ENCODE measurements at places on chromosomes 11 and 22.
A peak's percentile ranks its signal among the peaks of the same experiment; 100 is the strongest.

- no peak for DNase-seq
Measured at GRCh38 chr11:110474578-110474977, 44.8 kb downstream of the FDX1 start.

DNA sequence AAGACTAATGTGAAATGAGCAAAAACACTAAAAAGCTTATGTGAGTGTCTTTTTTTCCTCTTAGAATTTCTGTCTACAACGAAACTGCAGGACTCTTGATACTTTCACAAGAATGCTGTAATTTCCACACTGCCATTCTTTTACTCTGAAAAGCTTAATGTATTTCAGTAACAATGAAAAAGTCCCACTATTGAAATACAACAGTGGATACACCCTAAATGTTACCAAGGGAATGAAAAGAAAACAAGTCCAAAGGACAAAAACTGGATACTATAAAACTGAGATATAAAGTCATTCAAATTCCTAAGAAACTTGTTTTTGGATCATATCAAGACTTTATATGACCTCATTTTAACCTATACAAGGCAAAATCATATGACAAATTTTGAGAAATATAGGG lies 77.4 kb downstream of the SOX6 start:
- no peak for DNase-seq

GRCh38 chr22:22835771-22836291 lies 51.8 kb upstream of the IGLL5 start:
- DNase-seq: no peak

- no peak for DNase-seq
Measured at GRCh38 chr22:26168330-26168851, 871 bp upstream of the SEZ6L start.

GRCh38 chr11:116044941-116045340 lies 540.7 kb upstream of the CADM1 start:
- DNase-seq: no peak

GRCh38 chr11:57325735-57326048 lies 940 bp upstream of the TNKS1BP1 start:
- DNase-seq: no peak

- DNase-seq: no peak
Measured at GRCh38 chr11:17506942-17507341, 30.3 kb upstream of the ABCC8 start.

GRCh38 chr11:3380706-3381545 lies 2.0 kb upstream of the ZNF195 start:
- no peak for DNase-seq

- DNase-seq: no peak
Measured at GRCh38 chr11:94972700-94973098, 657 bp downstream of the CWC15 start.

GRCh38 chr11:11422411-11423128 lies 69.5 kb upstream of the CSNK2A3 start:
- DNase-seq: no peak

- peak; percentile 89 for DNase-seq
Measured at GRCh38 chr11:12862696-12863469, 146.2 kb upstream of the RASSF10 start.

DNA sequence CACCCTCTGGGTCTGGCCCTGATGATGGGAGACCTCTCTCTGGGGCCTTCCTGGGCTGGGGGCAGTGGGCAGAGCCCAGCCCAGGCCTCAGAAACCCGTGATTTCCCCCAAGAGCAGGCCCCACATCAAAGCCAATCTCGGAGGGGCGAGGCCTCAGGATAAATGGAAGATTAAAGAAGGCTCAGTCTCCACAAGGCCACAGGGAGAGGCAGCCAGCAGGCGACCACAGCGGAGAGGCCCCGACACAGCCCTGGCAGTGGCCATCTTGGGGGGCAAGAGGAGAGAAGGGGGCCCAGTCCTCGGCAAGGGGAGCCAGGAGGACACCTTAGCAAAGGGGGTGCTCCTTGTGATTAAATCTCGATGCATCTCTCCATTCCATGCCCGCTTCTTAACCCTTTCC lies 12.5 kb upstream of the CREB3L1 start:
- DNase-seq: no peak

DNA sequence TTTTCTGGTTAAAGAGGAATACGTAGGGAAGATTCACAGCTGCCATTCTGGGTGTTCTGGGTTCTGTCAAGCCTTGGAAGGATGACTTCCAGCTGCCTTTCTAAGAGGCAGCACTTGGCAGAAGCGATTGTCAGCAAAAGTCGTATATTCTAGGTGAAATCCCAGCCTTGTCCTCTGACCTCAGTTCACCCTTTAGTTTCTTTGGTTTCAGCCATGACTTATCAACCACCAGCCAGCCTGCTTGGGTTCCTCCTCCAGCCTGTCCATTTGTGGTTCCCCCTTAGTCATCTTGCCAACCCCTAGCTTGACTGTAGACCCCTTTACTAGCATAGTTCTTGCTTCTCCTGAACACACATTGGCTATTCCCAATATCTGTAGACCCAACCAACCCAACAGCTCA lies 102.3 kb upstream of the CD44 start:
- DNase-seq: no peak

DNA sequence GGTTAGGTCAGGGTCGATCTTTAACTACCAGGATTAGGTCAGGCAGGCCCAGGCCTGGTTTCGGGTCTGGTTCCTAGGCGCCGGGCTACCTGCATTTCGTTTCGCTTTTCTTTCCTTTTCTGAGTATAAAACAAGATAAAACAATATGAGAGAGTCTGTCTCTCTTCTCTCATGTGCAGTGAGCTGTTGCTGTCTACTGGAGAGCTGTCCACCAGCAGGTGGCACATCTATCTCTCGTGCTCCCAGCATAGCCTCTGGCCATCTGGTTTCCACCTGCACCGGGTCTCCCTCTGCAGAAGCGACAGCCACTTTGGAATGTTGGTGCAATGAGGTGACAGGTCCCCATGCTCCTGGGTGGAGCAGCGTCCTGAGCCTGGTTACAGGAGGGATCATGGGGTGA lies 27.6 kb downstream of the RIBC2 start:
- DNase-seq: peak; percentile 64

DNA sequence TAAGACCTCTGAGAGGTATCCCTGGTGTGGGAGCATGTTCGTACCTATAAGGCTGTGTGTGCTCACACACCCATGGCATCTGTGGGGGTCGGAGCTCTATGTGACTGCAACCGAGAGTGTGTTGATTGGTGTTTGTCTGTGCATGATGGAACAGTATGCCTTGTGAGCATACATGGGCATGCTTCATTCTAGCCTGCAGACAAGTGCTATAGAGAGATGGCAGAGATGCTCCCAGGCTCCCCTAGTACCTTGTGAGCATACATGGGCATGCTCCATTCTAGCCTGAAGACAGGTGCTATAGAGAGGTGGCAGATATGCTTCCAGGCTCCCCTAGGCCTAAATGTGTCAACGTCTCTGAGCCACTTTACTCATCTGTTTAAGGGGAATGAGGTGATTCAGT lies 447.5 kb downstream of the INSC start:
- no peak for DNase-seq

- DNase-seq: peak; percentile 6
Measured at GRCh38 chr11:113587308-113587739, 112.1 kb upstream of the DRD2 start.

GRCh38 chr11:75801362-75802020 lies 13.5 kb upstream of the UVRAG start:
- no peak for DNase-seq

GRCh38 chr22:36612458-36612857 lies 83.5 kb upstream of the EIF3D start:
- DNase-seq: no peak

DNA sequence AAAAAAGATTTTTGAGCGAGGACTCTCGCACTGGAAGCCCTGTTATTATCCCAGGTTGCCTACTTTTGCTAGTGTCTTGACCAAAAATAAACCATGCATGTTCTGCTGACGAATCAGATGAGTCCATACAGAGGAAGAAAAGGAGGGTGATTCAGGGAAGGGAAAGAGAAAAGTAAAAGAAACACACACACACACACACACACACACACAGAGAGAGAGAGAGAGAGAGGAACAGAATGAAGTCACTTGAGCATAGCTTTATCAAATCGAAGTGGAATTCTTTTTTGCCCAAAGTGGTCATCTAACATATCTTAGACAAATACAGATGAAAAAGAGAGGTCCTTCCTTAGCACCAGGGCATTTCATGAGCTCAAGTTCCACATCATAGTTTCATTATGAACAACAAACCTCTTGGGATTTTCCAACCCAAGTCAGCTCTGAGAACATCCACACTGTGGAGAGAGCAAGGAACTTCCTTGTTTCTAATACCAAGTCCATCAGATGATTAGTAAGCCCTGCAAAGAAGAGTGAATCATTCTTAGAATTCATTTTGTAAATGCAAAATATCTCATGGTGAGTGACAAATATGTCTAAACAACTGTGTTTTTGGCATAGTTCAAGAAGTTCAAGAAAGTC lies 7.7 kb upstream of the MMP12 start:
- peak; percentile 51 for DNase-seq

GRCh38 chr22:32204856-32205722 lies at the start of gene RFPL2:
Gene RFPL2 (minus strand): TSS chr22:32205073. CDS start chr22:32202451, 2,622 bp downstream.
- DNase-seq: peak; percentile 15

DNA sequence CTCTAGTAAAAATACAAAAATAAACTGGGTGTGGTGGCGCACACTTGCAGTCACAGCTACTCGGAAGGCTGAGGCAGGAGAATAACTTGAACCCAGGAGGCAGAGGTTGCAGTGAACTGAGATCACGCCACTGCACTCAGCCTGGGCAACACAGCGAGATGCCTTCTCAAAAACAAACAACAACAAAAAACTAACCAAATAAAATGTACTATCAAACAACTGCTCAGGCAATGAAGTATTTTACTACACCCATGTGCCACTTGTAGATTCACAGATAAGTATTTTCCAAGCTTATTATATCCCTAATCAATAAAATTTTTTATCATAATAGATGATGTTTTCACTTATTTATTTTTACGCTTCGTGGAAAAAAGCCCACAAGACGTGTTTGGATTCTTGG lies 924 bp downstream of the C11orf65 start:
- no peak for DNase-seq

DNA sequence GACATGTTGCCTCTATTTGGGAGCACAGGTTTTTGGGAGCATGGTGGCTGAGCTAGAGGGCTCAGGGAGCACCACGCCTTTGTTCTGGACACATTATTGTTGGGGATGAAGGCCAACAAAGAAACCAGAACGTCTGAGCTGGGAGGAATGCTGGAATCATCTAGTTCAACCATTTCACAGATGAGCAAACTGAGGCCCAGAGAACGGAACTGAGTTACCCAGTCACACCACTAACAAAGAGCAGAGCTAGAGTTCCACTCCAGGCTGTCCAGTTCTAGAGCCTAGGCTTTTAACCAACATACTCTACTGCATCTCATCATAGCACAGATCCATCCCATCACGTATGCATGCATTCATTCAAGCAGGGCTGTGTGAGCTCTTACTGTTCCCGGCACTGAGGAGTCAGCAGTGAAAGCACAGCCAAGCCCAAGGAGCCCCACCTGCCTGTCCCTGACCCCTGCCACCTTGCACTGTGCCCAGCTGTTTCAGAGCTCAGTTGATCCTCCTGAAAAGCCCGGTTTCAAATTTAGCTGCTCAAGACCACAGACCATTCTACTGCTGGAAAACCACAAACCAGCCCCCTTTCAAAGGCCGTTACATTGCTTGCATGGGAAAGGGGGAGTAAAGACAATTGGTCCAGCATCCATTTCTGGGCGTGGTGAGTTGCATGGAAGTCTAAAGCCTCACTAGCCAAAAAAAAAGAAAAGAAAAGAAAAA lies 16.9 kb upstream of the TCF20 start:
- DNase-seq: no peak

DNA sequence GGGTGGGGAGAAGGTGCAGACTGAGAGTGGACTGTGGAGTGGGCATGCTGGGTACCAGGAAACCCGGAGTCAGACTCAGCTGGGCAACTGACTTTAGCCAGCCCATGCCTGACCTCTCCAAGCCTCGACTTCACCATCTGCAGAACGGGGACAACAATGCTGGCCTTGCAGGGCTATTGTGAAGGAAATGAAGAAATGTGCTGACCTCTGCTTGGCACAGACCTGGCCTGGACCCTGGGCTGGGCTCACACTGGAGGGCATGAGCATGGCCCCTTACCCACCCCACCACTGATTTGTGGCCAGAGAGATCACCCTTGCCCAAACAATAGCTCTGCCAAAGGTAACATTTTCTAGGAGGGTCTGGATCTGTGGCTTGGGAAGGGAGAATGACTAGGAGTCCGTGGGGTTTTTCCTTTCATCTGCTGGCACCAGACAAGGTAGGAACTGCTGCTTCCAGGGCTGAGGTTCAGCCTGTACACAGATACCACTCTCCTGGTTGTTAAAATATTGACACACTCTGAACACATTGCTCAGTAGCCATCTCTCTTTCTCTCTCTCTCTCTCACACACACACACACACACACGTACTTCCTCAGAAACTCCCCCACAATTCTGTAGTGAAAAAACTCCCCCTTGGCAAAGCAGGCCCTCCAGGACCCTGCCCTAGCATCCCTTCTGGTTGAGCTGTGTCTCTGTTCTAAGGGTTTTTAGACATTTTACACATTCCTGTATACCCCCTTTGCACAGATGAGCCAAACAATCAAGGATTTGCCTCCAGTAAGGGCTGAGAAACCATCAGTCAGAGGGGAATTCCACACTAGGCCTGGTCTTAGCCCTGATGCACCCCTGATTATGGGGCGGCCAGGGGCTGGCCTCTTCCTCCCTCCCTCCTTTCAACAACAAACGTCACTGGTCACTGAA lies 1.0 kb downstream of the MOGAT2 start:
- no peak for DNase-seq

- no peak for DNase-seq
Measured at GRCh38 chr11:69005631-69006368, 7.2 kb downstream of the MRGPRF start.

- DNase-seq: peak; percentile 92
Measured at GRCh38 chr11:12746593-12747097, 72.4 kb downstream of the TEAD1 start.

DNA sequence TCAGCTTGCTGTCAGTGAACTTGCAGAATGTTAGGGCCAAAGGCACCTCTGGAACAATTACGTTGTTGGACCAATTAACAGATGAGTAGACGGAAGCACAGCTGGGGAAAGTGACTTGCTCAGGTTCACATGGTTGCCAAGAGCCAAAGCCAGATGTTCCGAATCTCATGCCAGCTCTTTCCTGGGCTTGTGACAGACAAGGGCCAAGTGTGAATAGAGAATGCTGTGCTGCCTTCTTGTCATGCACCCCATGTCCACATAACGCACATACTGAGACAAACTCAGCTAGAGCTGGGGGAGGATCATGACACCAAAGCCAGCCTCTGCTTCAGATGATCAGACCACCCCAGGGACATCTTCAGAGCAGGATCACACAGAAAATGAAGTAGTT lies 616.3 kb downstream of the INSC start:
- DNase-seq: no peak

DNA sequence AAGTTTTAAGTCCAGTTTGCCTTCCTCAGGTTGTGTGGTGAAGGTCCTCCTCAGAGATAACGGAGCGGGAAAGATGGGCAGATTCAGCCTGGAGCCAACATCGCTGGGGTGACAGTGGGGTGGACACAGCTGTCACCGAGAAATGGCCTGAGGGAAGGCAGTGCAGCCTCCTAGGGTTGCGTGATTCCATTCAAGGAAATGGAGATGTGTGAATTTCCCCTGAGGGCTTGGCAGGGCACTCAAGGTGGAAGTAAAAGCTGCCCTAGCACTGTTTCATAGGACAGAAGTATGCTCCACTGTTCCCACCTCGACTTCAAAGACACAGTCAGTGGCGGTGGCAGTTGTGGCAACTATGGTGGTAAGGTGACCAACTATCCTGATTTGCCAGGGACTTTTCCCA lies 15.4 kb upstream of the CAT start:
- no peak for DNase-seq

All from astrocyte of the spinal cord (primary cell).